Kidney capillary endothelial cell (primary cell): ENCODE measurements at places on chromosomes 16 and 17.

GRCh38 chr16:89282523-89282922 is 65.0 kb downstream of the ZNF778 start:
- no peak for DNase-seq

GRCh38 chr16:68460067-68460466 is 11.8 kb upstream of the SMPD3 start:
- no peak for DNase-seq

DNA sequence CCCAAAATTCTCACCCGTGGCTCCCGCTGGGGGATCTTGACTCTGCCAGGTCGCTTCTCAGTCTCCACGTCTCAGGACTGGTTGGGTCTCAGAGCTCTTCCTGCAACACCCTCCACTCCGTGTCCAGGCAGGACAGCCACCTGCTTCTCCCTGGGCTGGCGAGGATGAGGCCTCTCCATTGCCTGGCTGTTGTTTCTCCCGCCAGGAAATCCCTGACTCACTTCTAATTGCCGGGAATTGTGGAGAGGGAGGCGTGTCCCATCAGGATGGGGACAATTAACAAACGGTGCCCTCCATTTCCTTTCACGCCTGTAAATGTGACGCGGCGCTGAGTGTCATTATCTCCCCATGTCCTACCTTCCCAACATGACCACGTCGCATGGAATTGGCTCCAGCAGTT is 204.5 kb downstream of the RBFOX3 start:
- DNase-seq = peak; percentile 64

- no peak for DNase-seq
Observed at GRCh38 chr17:13544765-13545164, 57.0 kb downstream of the HS3ST3A1 start.

DNA sequence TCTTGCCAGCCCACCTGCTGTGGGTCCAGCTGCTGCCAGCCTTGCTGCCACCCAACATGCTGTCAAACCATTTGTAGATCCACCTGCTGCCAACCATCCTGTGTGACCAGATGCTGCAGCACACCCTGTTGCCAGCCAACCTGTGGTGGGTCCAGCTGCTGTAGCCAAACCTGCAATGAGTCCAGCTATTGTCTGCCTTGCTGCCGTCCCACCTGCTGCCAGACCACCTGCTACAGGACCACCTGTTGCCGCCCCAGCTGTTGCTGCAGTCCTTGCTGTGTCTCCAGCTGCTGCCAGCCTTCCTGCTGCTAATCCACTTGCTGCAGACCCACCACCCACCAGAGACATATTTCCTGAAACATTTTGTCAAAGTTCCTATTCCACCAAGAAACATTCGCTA is 641 bp downstream of the KRTAP9-1 start:
- DNase-seq = no peak

DNA sequence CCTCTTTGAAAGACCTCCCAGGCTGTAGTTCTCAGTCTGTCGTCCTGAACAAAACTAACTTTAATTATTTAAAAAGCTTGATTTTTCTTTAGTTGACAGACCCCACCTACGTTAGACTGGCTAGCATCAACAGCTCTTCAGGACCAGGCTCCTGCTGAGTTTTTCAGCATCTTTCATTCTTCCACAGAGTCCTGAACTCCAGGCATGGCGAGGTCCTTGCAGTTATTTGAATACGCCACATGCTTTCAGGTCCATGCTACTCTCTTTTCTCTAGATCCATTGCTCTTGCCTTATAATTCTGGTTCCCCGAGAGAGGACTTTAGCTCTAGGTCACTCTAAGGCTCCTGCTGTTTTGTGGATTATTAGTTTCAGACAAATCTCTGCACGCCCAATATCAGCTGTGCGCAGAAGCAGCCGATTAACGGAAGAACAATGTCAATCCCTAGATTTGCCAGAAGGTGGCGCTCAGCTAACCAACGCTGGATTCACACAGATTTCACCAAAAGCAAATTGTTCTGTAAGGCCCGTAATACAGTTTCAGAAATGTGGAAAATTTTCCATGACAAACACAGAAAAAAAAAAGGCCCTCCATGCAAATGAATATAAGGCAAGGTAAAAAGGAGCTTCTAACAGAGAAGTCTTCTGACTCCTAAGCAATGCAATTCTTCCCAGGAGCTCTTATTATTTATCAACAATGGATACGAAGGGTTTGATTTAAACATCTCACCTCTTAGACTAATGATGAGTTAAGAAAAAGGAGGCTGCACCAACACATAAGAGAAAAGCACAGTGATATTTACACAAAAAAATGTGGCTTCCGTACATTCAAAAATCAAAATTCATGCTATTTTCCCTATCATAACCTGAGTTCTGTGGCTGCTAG is 33.5 kb upstream of the BCO1 start:
- peak; percentile 53 for DNase-seq

GRCh38 chr17:42675965-42676423 is 800 bp downstream of the PLEKHH3 start:
- no peak for DNase-seq

GRCh38 chr17:32318071-32318470 is 23.9 kb downstream of the C17orf75 start:
- DNase-seq = no peak

DNA sequence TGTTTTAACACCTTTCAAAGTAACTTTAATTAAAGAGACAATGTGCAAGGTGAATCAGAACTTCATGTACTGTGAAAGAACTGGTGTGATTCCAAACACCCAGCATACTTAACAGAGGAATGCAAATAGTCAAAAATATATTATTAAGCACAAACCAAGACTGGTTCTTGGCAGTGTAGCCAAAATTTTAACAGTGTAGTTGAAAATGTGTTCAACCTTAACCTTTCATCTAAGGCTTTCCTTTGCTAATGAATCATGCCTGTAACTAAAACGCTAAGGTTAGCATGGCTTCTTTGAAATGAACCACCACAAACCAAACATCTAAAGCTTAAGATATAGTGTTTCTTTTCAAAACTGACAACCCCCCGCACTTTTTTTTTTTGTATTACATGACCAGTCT is 146.3 kb upstream of the AXIN2 start:
- no peak for DNase-seq

DNA sequence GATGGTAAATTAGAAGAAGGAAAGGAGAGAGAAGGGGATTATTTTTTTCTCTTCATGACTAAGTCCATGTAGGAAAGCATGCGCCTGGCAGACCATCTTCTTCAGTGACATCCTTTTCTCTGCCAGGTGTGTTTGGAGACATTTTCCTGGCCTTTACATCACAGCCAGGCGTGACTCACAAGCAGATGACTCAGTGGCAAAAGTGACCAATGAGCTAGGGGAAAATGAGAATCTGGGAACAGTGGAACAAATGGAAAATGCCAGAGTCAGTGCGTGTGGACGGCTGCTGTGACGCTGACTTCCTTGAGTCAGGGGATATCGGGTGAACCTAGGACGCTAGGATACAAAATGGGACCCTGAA is 9.4 kb downstream of the KIAA0513 start:
- no peak for DNase-seq

GRCh38 chr16:20829536-20829935 is 23.2 kb downstream of the REXO5 start:
- no peak for DNase-seq

DNA sequence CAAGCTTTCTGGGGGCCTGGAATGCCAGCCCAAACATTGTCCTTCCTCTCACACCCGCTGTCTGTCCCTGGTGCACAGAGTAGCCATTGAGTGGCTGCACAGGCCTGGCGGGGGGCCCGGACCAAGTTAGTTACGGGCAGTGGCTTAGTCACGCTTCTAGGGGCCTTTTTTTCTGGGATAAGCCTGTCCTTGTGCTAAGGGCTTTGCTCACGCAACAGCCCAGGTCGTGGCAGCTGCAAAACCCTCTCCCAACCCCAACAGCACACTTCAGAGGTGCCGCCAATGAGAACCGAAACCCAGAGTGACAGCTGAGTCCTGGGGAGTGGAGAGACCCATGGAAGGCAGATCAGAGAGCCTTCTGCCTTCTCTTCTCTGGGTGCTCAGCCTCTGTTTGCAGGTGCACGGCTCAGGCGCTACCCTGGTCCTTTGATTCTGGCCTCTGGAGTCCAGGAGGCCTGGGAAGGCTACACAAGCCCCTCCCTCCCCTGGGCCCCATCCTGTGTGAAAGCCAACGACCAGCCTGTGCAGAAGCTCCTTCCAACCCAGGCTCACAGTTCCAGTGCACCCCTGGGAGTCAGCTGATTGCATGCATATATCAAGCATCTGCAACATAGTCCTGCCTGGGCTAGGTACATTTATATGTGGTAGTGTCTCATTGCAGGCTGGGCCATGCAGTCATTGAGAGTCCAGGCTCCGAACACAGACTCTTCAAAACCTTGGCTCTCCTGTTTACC is 9.1 kb downstream of the WSCD1 start:
- no peak for DNase-seq

DNA sequence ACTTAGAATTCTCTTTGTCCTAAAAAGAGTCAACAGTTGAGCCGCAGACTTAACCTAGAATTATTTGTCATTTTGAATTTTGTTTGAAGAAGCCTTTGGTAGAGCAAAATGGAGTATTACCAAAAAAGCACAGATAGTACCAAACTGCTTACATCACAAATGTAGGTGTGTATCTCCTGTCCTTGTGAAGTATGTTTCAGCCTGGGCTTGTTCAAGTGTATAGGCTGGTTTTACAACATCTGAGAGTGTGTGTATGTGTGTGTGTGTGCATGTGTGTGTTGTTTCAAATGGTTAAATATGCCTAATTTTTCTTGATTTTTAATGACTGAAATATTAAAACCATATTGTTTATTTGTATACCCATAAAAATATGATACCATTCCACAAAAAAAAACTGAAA is 188.7 kb upstream of the AXIN2 start:
- no peak for DNase-seq
